ENCODE measurements at places on chromosomes 4 and X.
A peak's percentile ranks its signal among the peaks of the same experiment; 100 is the strongest.

- DNase-seq = peak; percentile 44
These were observed 345.9 kb upstream of the NOCT start for GRCh38 chr4:138669479-138670315.

DNA sequence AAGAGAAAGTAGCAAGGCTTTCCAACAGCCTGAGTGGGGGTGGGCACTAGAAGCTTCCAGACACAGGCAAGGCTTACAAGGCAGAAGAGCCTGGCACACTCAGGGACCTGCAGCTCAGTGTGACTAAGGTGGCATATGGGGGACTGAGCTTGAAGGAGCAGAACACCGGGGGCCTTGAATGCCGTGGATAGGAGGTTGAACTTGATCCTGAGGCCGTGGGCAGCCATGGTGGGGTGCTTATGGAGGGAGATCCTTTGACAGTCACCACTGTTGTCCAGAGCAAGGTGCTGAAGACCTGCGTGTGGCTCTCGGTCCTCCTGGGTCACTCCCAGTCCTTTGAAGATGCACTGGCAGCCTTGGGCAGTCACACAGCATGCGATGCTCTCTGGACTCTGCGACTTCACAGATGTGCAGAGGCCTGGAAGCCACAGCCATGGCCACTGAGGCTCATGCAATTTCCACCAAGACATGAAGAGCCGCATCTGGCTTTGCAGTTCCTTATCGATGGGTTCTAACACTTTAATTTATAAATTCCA lies 18.3 kb downstream of the C4orf50 start:
- DNase-seq = no peak

- DNase-seq = peak; percentile 2
These were observed 58.5 kb downstream of the CRLF2 start for GRCh38 chrX:1153940-1154339.

DNA sequence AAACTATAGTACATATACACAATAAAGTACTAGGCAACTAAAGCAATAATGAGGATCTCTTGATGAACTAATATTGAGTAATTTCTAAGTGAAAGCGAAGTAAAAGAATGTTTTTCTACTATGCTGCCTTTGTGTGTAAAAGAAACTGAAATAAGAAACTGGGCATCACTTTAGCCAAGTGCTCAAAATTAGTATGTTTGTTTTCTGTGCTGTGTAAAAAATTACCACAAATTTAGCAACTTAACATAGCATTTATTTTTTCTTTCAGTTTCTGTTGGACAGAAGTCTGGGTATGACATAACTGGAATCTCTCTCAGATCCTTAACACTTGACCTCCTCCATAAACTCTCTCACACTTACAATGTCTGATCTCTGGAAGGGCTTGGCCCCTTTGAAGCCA lies 687.1 kb upstream of the MAGEB2 start:
- DNase-seq = no peak

GRCh38 chr4:34365946-34366345 lies 1878.4 kb downstream of the ARAP2 start:
- no peak for DNase-seq

GRCh38 chrX:149504915-149505651 lies at the start of gene IDS:
Gene IDS (minus strand): TSS chrX:149505306. CDS start chrX:149505137, 169 bp downstream.
- peak; percentile 90 for DNase-seq

GRCh38 chr4:8009710-8010511 lies 70.2 kb upstream of the AFAP1 start:
- no peak for DNase-seq

DNA sequence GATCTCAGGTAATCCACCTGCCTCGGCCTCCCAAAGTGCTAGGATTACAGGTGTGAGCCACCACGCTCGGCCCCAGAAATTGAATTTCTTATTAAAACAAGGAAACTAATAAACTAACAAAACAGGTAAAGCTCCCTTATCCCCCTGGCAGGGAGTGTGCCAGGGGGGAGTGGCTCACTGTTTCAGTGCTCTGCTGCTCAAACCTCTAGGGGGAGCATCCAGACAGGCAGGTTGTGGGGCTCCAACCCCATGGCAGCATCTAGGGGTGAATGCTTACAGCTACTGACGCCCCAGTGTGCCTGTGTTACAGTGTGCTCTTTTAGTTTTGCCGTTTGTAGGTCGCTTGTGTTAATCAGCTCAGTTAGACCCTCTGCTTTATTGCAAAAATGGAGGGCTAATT lies 605.0 kb downstream of the GABRG1 start:
- no peak for DNase-seq

GRCh38 chrX:9707306-9708033 lies 58.2 kb downstream of the GPR143 start:
- no peak for DNase-seq

DNA sequence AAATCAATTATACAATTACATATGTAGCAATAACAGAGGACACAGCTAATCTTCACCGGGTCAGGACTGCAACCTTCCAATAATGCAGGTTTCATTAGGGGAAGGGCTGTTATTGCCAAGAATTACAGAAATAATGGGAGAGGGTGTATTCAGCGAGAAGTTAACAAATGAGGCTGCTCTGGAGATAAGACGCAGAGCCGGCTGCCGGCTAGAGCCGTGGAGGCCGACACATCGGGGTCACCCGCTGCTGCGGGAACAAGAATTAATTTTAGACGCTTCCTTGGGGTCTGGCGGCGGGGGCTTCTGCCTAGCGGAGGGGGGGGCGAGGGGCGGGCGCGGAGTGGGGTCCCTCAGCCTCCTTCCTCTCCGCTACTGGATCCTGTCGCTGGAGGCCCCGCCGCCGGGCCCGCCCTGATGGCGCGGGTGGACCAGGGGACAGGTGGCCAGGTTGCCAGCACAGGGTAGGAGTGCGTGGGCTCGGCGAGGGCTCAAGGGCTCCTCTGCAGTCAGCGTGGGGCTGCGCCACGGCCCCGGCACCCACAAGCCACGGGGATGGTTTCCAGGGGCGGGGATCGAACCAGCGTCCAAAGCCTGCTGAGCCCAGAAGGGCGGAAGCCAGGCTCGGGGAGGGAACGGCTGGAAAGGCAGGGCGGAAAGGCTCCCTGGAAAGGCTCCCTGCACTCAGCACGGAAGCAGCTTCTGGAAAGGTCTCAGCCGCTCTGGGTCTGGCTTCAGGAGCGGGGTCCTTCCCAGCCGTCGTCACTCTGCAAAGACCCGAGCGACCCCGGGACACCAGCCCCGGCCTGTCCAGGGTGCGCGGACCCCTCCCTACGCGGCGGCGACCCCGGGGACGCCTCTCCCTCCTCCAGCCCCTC lies 113.8 kb upstream of the NKX1-1 start:
- no peak for DNase-seq

DNA sequence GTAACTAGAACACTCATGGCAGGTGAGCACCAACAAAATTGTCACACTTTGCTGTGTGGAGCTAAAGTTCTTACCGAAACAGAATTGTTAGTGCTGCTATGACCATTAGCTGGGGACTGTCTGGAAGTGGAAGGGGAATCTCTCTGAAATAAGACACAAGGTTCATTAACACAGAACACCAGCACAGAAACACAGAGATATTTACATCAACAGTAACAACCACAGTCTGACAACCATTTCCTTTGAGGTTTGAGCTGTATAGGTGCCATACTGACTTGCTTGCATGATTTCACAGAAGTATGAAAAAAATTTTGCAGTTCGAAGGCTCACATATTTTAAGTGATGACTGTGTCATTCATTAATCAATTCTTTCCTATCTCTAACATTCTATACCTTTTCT lies 109.8 kb downstream of the NYX start:
- DNase-seq = no peak

DNA sequence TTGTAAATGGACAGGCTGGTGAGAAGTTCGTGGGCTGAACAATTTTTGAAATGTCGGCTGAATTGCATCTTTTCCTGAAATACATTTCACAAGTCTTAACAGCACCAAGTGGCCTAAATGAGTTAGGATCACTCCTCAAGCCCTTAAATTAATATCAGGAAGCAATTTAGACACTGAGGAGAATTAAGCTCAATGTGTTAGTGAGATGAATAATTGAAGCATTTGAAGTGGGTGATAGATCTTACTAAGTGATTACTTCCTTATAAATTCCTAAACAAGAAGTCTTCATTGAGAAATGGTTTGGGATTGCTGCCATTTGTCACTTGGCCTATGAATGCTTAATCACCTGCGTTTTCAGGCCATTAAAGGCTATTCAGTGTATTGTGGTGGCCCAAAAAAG lies 116.8 kb downstream of the NAA11 start:
- DNase-seq = no peak

- no peak for DNase-seq
These were observed 24.9 kb downstream of the WDR1 start for GRCh38 chr4:10091531-10092181.

GRCh38 chr4:138639018-138639741 lies 376.4 kb upstream of the NOCT start:
- peak; percentile 38 for DNase-seq

All from adipocyte (in vitro differentiated cells).